ENCODE measurements at places on chromosomes 11 and 22. TPM values are rescaled to one million over a fixed set of nuclear protein-coding genes. Genes with fewer than 3 reads are reported as not detected.

Gene ALX4
- total RNA-seq: not detected

DNA sequence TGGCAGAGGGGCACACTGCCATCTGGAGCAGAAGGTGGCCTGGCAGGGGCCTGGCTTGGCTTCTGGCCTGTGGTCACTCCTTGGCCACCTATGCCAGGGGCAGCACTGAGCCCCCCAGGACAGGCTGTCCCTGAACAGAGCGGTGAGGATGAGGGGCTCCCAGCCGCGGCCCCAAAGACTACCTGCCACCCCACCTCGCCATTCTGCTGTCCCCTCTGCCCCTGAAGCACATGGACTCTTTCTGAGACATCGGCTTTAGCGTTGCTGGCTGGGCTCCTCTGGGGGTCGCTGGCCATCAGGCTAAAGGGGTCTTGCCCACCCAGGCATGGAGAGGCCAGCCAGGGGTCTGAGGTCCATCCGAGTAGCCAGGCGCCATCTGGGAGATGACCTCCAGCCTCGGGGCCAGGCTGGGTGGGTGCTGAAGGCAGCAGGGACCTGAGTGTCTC, 87.8 kb downstream of the WNT7B start:
- no peaks in the 10 kb centered on the region for H3K4me1 ChIP-seq
- peaks cover 4% of the 10 kb centered on the region for H3K27me3 ChIP-seq
- no peak overlapping the region for H3K4me3 ChIP-seq
- H3K27ac ChIP-seq: no peak overlapping the region

GRCh38 chr11:67289651-67290479, 762 bp downstream of the ANKRD13D start:
- H3K27me3 ChIP-seq: no peaks in the 10 kb centered on the region
- H3K27ac ChIP-seq: peak overlapping the region; percentile 93
- H3K36me3 ChIP-seq: peaks cover 8% of the 10 kb centered on the region
- DNase-seq: peak; percentile 60
- H3K4me3 ChIP-seq: peak overlapping the region; percentile 91
- peaks cover 40% of the 10 kb centered on the region for H3K4me1 ChIP-seq

Gene MPPED2
- total RNA-seq: 0.24 TPM

DNA sequence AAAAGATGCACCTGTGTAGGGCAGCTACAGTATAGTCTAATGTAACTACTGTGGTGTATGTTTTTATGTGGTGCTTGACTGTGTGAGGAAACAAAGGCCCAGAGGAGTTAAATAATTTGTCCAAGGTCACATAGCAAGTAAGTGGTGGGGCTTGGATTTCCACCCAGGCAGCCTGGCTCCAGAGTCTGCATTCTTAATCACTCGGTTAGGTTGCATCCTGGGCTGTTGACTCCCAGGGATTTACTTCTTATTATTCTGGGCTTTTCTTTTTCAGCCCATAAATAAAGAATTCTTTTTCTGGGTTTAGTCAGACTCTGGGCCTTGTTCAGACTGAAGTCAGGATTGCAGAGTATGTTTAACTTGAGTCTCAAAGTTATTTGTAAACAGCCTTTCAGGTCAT, 82.1 kb downstream of the ARHGAP42 start:
- no peak for DNase-seq
- H3K27me3 ChIP-seq: no peaks in the 10 kb centered on the region
- no peaks in the 10 kb centered on the region for H3K36me3 ChIP-seq
- no peak overlapping the region for H3K4me3 ChIP-seq
- H3K27ac ChIP-seq: no peak overlapping the region
- no peaks in the 10 kb centered on the region for H3K4me1 ChIP-seq

- no peak for DNase-seq
- peak overlapping the region; percentile 61 for H3K4me3 ChIP-seq
- H3K4me1 ChIP-seq: peaks cover 45% of the 10 kb centered on the region
- H3K27me3 ChIP-seq: no peaks in the 10 kb centered on the region
- H3K27ac ChIP-seq: peak overlapping the region; percentile 88
Measured at GRCh38 chr11:116980136-116980793, 118.0 kb downstream of the SIK3 start.

Gene KCNK4
- not detected for total RNA-seq

GRCh38 chr11:93668171-93668570, 6.7 kb downstream of the CEP295 start:
- peak overlapping the region; percentile 56 for H3K4me3 ChIP-seq
- no peaks in the 10 kb centered on the region for H3K27me3 ChIP-seq
- DNase-seq: no peak
- H3K27ac ChIP-seq: no peak overlapping the region
- H3K4me1 ChIP-seq: peaks cover 26% of the 10 kb centered on the region

- H3K4me3 ChIP-seq: no peak overlapping the region
- no peaks in the 10 kb centered on the region for H3K36me3 ChIP-seq
- no peak for DNase-seq
- H3K27ac ChIP-seq: no peak overlapping the region
Measured at GRCh38 chr11:133559833-133560471, 27.7 kb upstream of the OPCML start.

Gene SLC1A2
- total RNA-seq: not detected

DNA sequence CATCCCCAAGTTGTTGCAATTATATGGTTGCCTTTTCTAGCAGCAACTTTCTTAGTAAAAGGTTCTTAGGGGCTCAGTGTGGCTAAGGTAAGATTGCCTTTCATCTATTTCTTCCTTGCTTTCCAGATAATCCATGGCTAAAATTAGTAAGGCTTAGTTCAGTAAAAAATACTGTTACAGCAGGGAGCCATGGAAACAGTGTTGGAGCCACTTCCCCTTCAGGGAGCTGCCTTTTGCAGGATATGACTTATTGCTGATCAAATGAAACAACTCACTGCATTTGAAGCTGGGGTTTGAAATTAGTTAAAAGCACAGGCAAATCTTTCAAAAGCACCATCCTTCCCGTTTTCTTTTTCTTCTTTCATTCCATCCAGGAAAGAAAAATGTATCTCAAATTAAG, 184.3 kb downstream of the C11orf87 start:
- H3K36me3 ChIP-seq: no peaks in the 10 kb centered on the region
- DNase-seq: no peak
- no peak overlapping the region for H3K4me3 ChIP-seq

DNA sequence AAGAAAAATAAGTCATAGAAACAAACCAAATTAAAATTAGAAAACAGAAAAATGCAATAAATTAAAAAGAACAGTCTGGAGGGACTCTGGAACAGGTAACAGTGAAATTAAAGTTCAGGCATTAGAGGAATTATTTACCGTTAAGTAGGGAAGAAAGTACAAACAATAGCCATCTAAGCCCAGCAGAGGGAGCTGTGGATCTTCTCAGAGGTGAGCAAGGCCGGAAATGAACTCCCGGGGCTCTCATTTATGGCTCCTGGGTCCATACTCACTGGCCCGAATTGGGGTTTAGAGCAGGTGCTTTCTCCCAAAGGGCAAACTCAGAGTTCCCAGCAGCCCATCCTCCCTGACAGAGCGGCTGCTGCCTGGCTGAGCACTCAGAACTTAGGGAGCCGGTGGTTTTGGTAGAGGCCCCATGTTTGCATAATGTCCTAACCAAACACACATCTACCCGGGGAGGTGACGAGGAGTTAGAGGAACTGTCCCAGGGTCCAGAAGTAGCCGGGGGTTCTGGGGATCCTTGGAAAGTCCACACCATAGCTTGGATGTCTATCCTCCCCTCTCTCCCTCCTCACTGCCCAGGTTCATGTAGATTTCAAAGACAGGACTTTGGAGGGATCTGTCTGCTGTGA, 87.8 kb upstream of the VPREB1 start:
- no peak overlapping the region for H3K4me3 ChIP-seq
- H3K4me1 ChIP-seq: peaks cover 4% of the 10 kb centered on the region
- peaks cover 18% of the 10 kb centered on the region for H3K27me3 ChIP-seq

DNA sequence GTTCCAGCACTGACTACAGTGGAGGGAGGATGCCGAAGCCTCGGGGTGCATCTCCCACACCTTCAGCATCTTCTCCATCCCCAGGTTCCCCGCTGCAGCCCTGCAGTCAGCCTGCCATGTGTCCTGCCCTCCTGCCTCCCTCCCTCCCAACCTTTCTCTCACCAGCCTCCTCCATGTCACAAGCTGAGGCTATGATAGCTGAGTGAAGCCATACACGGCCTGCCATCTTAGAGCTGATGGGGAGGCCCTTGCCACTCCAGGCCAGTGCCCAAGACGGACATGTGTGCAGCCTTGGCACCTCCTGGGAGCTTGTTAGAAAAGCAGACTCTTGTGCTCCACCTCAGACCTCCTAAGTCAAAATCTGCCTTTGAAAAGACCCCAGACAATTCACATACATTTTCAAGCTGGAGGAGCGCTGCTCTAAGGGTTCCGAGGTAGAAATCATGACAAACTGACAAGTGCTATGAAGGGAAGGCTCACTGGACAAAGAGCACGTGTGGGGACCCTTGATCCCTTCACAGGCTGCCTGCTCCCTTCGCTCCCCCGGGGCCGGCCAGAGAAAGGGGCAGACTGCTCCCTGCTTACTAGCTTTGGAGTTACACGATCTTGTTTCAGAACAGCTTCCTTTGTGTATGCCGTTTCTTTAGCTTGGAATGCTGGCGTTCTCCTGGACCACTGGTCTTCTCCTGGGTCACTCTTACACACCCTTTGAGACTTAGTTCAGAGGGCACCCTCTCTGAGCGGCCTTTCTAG, 123.9 kb downstream of the ST3GAL4 start:
- H3K27me3 ChIP-seq: peaks cover 2% of the 10 kb centered on the region
- no peaks in the 10 kb centered on the region for H3K36me3 ChIP-seq
- no peak overlapping the region for H3K27ac ChIP-seq
- no peak overlapping the region for H3K4me3 ChIP-seq
- DNase-seq: no peak
